ENCODE measurements at places on chromosomes 7 and 10. TPM values are rescaled to one million over a fixed set of nuclear protein-coding genes. Genes with fewer than 3 reads are reported as not detected.

Gene OR2A42
- total RNA-seq: not detected

Gene CYP26C1
- total RNA-seq: 0.26 TPM

Gene MOGAT3
- total RNA-seq: 0.52 TPM

Gene LRRC18
- not detected for total RNA-seq

Gene LRRC4
- total RNA-seq: 5.8 TPM

Gene IFIT1B
- total RNA-seq: not detected

Gene DOCK4
- total RNA-seq: 16.1 TPM

Gene ASIC3
- 1.6 TPM for total RNA-seq

Gene ORAI2
- 13.3 TPM for total RNA-seq

Gene ABLIM1
- total RNA-seq: 29.5 TPM

Gene CCSER2
- total RNA-seq: 17.7 TPM

Gene MBL2
- total RNA-seq: not detected

Gene PRPS1L1
- total RNA-seq: not detected

Gene A1CF
- total RNA-seq: not detected

Gene RALA
- 15.1 TPM for total RNA-seq

Gene TMEM225B
- total RNA-seq: 0.52 TPM

Gene CEP55
- 41.8 TPM for total RNA-seq

Gene PLCE1
- 0.52 TPM for total RNA-seq

Gene PRRT4
- 0.14 TPM for total RNA-seq

Gene EPO
- total RNA-seq: 0.15 TPM

Gene THSD7A
- 0.69 TPM for total RNA-seq

Gene PLAC9
- total RNA-seq: 5.1 TPM

Gene LIPF
- not detected for total RNA-seq

Gene TMEM213
- not detected for total RNA-seq

Gene CLRN3
- not detected for total RNA-seq

Gene LDB3
- 0.03 TPM for total RNA-seq

Gene PAPSS2
- 25.8 TPM for total RNA-seq

Gene RBAK
- total RNA-seq: 11.3 TPM

Gene DNAJB9
- 18.5 TPM for total RNA-seq

Gene MACC1
- 0.21 TPM for total RNA-seq

Gene MAPK8
- total RNA-seq: 70.3 TPM

Gene LEP
- total RNA-seq: not detected

Gene METTL27
- 7.4 TPM for total RNA-seq

Gene SSC4D
- total RNA-seq: 25.5 TPM

Gene NPSR1
- total RNA-seq: not detected

Data from H7 (cell line).